ENCODE measurements at places on chromosomes 4 and X.

GRCh38 chrX:51459125-51459524 lies 37.3 kb downstream of the NUDT11 start:
- no peak for DNase-seq

GRCh38 chr4:74167585-74167984 lies 9.7 kb downstream of the MTHFD2L start:
- DNase-seq, result no peak

DNA sequence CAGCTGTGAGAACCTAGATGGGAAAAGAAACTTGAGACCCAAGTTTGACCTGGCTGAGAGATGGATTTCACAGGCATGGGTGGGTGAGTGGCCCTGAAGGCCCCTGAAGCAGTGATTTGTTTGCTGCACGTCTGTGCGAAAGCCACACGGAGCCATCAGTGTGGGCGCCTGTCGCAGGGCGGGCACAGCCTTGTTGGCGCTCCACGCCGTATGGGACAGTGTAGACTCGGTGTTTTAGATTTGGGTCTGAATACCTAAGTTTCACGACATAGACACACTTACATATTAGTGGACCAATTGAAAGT lies 21.9 kb upstream of the UVSSA start:
- DNase-seq, result no peak

DNA sequence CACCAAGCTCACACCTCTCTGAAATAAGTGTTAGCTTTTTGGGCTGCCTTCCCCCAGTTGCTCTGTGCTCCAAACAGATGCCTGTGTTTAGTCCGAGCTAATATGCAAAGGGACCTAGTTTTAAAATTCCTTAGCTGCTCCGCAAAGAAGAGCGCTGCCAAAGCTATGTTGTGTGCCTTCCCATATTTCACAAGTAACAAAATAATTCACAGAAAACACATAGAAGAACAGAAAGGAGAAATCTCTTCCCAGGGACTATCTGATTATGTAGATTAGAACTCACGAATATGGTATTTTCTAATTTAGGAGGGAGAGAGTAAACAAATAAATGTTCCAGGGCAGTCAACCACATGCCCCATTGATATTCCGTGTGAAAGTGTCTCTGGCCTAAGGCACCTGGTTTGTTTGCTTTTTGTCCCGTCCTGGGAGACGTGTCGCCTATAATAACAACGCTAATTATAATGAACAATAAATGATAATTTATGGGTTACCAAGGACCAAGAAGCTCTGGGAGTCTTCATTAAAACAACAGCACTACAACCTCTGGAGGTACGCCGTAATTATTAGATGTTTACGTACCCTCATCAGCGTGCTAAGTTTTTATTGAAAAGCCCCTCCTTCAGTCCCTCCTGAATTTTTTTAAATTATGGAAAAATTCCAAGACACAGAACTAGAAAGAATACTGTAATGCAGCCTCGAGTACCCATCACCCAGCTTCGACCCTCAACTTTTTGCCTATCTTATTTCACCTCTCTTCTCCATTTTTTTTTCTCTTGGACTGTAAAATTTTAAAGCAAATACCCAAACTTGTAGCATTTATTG lies 1.2 kb upstream of the CCNG2 start:
- no peak for DNase-seq

GRCh38 chr4:4782969-4783368 lies 76.5 kb upstream of the MSX1 start:
- DNase-seq, result no peak

DNA sequence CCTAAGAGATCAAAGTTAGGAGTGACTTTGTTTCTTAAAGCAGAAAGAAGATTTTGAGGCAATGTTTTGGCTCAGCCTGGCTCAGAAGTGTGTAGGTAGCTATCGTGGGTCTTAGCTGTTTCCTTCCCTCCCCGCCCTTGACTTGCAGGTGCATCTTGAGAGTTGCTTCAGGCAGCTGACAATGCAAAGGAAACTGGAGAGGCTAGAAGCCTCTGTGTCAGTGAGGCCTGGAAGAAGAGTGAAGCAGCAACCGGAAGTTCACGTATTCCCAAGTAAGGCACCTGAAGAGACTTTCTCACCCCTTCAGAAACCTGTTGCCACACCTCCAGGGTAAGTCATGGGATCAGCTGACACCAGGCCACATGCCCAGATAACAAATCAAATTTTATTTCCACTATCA lies 10.6 kb upstream of the XKRX start:
- DNase-seq, result no peak

- no peak for DNase-seq
Observed at GRCh38 chrX:40719218-40719617, 16.1 kb downstream of the MED14 start.

DNA sequence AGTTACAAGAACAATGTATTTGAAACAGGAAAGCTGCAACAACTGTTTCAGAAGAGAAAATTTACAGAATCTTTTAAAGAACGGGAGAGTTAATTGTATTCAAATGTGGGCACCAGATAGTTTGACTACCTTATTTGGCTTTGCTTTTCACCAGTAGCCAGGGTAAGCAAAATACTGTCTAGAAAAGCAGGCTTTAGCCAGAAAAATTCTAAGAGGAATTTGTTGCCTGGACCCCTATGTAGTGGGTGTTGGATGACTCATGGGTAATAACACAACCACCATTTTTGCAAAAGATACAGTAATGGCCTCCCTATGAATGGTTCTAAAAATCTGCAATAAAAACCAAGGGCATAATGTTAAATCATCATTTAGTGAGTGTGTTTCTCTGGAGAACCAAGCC lies 233.4 kb upstream of the ANXA3 start:
- no peak for DNase-seq

DNA sequence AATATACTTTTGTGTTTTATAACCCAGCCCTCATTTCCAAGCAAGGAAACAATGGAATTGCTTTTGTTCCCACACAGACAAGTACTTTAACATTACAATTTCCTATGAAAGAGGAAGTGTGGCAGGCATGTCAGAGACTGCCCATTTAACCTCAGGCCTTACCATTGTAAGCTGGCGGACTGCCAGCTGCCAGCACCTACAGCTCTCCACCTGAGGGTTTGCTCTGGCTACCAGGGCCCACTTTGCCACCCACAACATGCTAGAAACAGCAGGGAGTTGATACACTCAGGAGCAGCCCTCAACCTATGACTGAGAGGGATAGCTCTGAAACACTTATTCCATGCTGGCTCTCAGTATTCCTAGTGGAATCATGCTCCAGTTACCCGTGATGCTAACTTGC lies 152.3 kb upstream of the PRDX4 start:
- no peak for DNase-seq

GRCh38 chr4:128690011-128690410 lies 119.5 kb upstream of the JADE1 start:
- DNase-seq, result no peak

- no peak for DNase-seq
Observed at GRCh38 chr4:114264877-114265291, 285.4 kb upstream of the ARSJ start.

DNA sequence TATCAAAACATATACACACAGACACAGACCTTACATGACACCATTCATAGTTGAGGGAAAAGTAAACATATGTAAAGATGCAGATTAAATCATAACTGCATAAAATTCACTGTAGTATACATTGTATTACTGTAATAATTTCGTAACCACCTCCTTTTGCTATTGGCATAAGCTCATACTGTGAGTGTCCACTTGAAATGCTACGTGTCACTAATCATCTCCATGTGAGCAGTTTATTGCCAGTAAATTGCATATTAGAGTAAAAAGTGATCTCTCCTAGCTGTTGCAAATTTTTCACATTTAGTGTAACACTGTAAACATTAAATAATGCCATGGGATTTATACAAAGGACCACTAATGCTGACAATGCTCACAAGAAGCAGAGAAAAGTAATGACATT lies 256.7 kb upstream of the GNPDA2 start:
- no peak for DNase-seq

- DNase-seq, result no peak
Observed at GRCh38 chr4:16582526-16582925, 315.9 kb downstream of the LDB2 start.

- no peak for DNase-seq
Observed at GRCh38 chr4:162232349-162232748, 68.5 kb upstream of the FSTL5 start.

GRCh38 chr4:8880851-8881250 lies 9.2 kb upstream of the HMX1 start:
- DNase-seq, result no peak

DNA sequence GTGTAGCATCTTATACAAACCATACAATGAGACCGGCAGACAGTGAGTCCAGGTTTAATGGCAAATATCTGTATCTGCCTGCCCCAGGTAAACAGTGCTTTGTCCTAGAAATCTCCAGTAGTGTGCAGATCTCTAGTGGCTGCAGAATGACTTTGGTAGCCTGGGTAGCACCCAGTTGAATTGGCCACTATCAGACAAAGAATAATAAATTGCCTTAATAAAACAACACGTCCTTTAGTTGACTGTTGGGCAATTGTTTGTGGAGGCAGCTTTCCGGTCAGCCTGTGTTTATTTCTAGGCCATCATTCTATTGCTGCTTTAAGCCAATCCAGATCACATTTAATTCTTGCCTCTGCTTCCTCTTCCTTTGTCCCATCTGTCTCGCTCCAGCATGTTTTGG lies 52.5 kb downstream of the SNX25 start:
- no peak for DNase-seq

GRCh38 chr4:139647184-139647583 lies 18.4 kb upstream of the MGST2 start:
- DNase-seq, result no peak

DNA sequence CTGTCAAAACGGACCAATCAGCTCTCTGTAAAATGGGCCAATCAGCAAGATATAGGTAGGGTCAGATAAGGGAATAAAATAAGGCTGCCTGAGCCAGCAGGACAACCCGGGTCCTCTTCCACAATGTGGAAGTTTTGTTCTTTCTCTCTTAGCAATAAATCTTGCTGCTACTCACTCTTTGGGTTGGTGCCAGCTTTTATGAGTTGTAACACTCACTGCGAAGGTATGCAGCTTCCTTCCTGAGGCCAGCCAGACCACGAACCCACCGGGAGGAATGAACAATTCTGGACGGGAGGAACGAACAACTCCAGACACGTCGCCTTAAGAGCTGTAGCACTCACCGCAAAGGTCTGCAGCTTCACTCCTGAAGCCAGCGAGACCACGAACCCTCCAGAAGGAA lies 287.8 kb downstream of the RAPGEF2 start:
- no peak for DNase-seq

- DNase-seq, result no peak
Observed at GRCh38 chr4:188053302-188053701, 56.1 kb downstream of the TRIML2 start.

DNA sequence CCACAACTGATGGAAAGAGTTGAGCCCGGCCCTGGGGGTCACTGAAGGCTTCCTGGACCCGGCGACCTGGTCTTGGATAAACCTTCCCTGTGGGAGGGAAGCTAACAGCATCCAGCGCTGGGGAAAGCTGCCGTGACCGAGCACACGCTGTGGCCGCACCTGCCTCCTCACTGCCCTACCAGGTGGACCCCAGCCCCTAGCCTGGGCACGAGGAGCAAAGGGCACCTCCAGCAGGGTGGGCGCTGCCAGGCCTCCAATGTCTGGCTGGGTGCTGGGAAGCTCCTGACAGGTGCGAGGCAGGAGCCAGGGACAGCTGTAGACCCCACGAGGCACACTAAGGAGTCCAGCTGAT lies 7.9 kb downstream of the TADA2B start:
- no peak for DNase-seq

DNA sequence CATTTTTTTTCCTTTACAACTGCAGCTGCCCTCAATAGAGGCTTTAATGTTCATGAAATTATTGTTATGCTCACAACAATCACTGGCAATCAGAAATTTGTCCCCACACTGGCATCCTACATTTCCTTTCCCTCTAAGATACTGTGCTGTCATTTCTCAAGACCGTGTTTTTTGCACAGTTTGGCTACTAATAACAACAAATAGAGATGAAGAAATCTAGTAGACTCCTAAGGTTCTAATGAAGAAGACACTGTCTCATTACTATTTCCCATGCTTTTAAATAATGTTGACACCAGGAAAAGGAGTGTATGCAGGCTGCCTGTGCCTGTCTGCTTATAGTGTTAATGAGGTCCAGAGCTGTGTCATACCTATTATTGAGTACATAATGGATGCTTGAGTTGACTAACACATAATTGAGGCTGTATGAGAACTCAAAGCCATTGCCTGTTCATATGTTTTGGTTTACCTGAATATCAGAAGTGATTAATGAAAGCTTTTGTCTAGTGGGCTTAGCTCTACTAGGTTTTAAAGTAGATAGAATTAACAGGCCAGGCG lies 1.5 kb upstream of the EIF4E start:
- DNase-seq, result no peak

DNA sequence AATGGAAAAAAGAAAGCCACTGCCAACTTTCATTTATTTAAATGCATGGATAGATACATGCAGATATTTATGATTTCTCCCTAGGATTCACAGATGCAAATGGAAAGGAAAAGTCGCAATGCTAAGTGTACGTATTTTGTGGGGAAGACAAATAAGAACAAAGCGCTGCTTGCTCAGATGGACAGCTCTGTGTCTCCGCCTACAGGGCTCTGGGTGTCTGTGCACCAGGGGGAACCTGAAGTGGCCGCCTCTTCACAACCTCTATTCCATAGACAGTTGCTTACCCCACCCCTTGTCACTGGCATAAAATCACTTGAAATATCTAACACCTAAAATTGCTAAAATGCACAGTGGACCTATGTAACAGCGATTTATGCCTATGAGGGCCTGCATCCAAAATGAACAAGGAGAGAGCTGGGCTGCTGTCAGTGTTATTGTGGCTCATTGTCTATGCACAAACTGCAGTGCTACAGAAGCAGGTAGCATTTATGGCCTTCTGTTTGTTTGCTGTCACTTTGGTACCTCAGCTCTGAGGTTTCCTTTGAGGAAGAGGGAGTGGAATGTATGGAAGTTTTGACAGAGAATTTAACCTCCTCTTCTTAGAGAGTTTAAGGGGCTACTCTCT lies 58.6 kb upstream of the PAGE1 start:
- DNase-seq, result no peak

GRCh38 chr4:4418676-4419390 lies 31.9 kb downstream of the NSG1 start:
- no peak for DNase-seq

DNA sequence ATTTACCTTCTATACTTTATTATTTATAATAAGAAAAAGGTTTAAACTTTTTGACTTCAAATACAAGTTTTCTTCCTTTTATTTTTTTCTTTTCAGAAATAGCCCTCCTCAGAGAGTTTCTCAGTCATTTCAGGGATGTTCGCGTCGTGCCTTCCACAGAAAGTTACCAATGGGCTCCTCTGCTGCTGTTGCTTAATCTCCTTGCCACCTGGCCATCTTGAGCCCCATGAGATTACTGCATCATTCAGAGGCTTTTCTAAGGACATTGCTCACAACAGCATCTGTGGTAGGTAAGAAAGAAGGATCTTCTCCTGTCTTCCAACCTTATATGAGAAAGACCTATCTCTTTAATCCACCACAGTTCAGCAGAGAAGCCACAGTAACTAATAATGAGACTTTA lies 1361.9 kb upstream of the ADGRL3 start:
- DNase-seq, result no peak

DNA sequence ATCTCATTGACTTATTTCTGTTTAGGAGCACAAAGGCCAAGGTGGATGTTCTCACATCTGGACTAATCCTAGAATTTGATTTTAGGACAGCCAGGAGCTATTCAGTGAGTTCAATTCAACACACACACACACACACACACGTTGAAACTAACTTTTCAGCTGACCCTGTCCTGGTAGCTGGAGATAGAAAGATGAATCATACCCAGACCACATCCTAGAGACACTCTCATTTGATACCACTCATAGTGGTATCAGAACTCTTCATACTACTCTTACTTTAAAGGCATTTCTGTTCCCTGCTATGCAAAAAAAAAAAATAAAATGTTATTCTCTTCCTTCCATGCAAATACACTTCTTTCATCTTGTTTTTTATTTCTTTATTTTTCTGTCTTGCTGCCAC lies 36.7 kb downstream of the KLF8 start:
- no peak for DNase-seq
